H9 (cell line): ENCODE measurements at places on chromosomes 2 and 18.

DNA sequence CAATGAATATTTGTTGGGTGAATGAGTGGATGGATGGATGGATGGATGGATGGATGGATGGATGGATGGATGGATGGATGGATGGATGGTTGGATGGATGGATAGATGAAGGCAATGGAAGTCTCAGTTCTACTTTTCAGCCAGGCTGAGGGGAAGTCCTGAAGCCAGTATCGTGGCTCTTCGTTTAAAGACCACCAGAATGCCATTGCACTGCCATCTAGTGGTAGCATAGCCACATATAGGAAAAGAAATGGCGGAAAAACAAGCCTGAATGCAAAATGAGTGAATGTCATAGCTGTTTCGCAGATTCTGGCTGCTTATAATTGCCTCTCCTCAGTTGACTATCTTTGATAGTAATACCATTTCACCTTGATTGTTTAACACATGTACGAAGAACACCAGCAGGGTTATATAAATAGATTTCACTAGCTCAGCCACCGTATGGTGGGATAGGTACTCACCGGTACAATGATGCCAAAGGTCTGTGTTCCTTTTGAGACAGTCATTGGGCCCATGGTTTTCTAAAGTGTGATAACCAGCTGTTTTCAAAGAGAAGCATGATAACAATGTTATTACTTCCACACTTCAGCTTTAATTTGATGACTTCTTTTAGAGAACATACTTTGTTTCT, 62.3 kb upstream of the GREB1L start:
- H3K27ac ChIP-seq = no peak overlapping the region
- no peak overlapping the region for H3K4me3 ChIP-seq
- no peaks in the 10 kb centered on the region for H3K36me3 ChIP-seq
- DNase-seq = peak; percentile 57
- no peaks in the 10 kb centered on the region for H3K4me1 ChIP-seq

DNA sequence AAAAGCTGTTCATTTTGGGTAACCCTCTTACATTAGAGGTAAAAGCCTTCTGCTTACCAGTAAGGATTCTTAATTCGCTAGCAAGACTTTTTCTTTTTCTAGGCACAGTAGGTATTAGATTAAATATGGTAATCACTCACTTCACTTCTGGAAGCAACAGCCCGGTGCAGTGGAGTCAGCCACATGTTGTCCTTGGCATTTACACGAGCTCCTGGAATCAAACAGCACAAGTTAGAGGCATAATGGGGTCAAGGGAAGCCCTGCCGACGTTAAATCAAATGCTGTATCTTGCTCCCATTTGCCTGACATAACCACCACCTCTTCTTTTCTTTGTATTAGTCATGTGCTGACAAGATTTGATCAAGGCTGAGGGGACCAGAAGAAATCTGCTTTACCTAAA, 174.1 kb downstream of the ANKRD44 start:
- no peak overlapping the region for H3K27ac ChIP-seq
- H3K4me3 ChIP-seq = no peak overlapping the region
- H3K36me3 ChIP-seq = no peaks in the 10 kb centered on the region

DNA sequence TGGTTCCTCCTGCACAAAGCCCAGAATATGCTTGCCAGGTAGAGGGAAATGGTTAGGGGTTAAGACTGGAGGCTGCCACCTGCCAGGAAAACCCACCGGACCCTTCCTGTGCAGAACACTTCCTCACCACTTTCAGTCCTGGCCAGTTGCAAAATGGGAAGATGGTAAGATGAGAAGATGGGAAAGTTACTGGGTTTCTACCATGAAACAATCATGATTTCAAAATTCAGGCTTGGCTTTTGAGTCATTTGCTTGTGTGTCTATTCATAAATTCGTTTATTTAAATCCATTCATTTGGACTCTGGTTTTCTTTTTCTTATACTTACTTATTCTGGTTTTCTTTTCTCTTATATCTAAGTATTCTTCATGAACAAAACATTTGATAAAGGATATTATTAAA, 7.2 kb downstream of the BMP10 start:
- no peaks in the 10 kb centered on the region for H3K27me3 ChIP-seq
- H3K36me3 ChIP-seq = no peaks in the 10 kb centered on the region
- no peak overlapping the region for H3K27ac ChIP-seq
- H3K4me1 ChIP-seq = no peaks in the 10 kb centered on the region
- H3K4me3 ChIP-seq = no peak overlapping the region
- DNase-seq = no peak

GRCh38 chr2:182664212-182664611, 51.8 kb upstream of the DNAJC10 start:
- H3K27me3 ChIP-seq = no peaks in the 10 kb centered on the region
- H3K27ac ChIP-seq = no peak overlapping the region
- H3K4me3 ChIP-seq = no peak overlapping the region
- no peaks in the 10 kb centered on the region for H3K36me3 ChIP-seq
- H3K4me1 ChIP-seq = no peaks in the 10 kb centered on the region

DNA sequence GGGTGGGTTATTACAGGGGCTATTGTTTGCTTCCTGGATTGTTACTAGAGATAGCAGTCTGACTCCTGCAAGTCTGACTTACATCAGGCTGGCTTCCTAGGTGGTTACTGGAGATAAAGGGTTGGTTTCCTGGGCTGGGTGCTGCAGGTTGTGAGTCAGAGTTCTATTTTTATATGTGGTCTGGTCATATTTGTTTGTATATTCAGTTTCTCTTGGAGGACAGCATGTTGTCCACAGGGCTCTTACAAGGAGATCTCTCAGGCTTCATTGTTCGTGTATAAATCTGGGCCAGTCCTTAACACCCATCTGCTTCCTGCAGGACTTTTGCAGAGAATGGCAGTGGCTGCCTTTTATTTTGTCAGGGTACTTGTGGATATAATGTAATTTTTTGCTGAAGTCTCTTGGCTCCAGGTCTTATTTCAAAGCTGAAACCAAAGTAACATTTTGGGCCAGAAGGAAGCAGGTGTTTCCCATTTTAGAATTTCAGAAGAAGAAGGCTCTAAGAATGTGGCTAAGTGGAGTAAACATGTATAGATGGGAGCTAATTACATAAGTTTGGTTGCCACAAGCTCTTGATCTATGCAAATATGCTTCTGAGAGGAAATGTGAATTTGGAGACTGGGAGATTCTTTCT, 65.9 kb upstream of the SLC16A14 start:
- no peak overlapping the region for H3K27ac ChIP-seq
- H3K4me3 ChIP-seq = no peak overlapping the region
- no peaks in the 10 kb centered on the region for H3K4me1 ChIP-seq
- H3K27me3 ChIP-seq = no peaks in the 10 kb centered on the region
- peaks cover under 1% of the 10 kb centered on the region; the same call in 2 of the 3 replicates for H3K36me3 ChIP-seq

- H3K4me1 ChIP-seq = peaks cover 16% of the 10 kb centered on the region
- H3K36me3 ChIP-seq = peaks cover 42% of the 10 kb centered on the region
- H3K4me3 ChIP-seq = no peak overlapping the region
- H3K27ac ChIP-seq = no peak overlapping the region
- H3K27me3 ChIP-seq = no peaks in the 10 kb centered on the region
- DNase-seq = no peak
These were observed 17.3 kb downstream of the PHLPP1 start for GRCh38 chr18:62732617-62733016.

DNA sequence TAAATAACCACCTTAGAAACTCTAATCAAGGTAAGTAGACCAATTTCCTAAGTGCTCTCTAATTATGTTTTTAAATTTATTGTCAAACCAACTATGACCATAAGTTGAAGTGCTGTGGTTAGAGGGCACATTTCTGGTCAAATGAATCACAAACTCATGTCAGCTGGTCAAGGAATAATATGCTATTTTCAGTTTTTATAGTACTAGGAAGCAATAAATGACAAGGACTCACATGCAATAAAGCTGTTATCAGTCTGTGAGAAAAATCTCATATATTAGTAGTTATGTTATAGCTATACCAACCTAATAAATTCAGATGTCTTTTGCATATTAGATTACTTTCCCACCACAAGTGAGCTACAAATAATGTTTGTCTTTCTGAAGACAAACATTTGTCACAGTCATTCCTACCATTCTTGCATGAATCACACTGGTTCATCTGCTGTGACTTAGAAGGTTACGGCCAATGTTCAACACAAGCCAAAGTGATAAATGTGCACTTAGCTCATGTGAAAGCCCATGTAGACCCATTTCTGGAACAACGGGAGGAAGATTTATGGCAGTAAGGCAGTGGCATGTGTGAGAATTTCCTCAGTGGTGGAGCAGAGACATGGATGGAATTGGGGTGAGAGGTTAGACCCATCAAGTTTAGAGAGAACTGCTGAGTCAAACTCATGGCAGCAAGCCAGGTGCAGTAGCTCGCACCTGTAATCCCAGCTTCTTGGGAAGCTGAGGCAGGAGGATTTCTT, 27.4 kb upstream of the CCNYL1 start:
- H3K27ac ChIP-seq = no peak overlapping the region
- no peak for DNase-seq
- no peak overlapping the region for H3K4me3 ChIP-seq
- H3K36me3 ChIP-seq = no peaks in the 10 kb centered on the region
- H3K4me1 ChIP-seq = no peaks in the 10 kb centered on the region; the same call in 1 of the 2 replicates

- no peak overlapping the region for H3K27ac ChIP-seq
- H3K4me1 ChIP-seq = no peaks in the 10 kb centered on the region
- H3K27me3 ChIP-seq = no peaks in the 10 kb centered on the region
- no peaks in the 10 kb centered on the region for H3K36me3 ChIP-seq
These were observed 604.8 kb downstream of the CPS1 start for GRCh38 chr2:211161236-211161635.

DNA sequence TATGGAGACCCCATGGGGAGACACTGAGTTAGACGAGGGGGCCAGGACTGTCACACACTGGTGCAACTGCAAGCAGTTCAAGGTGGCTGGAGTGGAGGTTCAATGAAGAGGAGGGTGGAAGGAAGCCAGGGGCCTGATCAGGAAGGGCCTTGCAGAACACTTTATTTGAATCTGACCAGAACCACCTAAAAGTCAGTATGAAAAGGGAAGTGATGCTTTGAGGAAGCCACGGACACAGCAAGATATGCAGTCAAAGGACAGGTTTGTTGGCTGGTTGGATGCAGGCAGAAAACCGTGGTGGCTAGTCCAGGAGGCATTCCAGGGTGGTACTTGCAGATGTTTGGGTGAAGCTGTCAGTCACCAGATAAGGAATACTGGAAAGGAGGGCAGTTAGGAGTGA, 3.5 kb upstream of the FAM124B start:
- H3K4me3 ChIP-seq = no peak overlapping the region
- no peak overlapping the region for H3K27ac ChIP-seq

- no peak for DNase-seq
- H3K4me3 ChIP-seq = no peak overlapping the region
- no peak overlapping the region for H3K27ac ChIP-seq
These were observed 50.9 kb downstream of the ACTR2 start for GRCh38 chr2:65278531-65278981.

GRCh38 chr18:55152801-55153200, 193.5 kb upstream of the CCDC68 start:
- H3K4me3 ChIP-seq = no peak overlapping the region
- H3K4me1 ChIP-seq = peaks cover 3% of the 10 kb centered on the region; the same call in 1 of the 2 replicates
- H3K36me3 ChIP-seq = no peaks in the 10 kb centered on the region; the same call in 2 of the 3 replicates
- H3K27me3 ChIP-seq = no peaks in the 10 kb centered on the region; the same call in 1 of the 2 replicates

GRCh38 chr2:157438863-157439823, 4.7 kb downstream of the CYTIP start:
- no peaks in the 10 kb centered on the region for H3K4me1 ChIP-seq
- no peaks in the 10 kb centered on the region for H3K27me3 ChIP-seq
- no peaks in the 10 kb centered on the region for H3K36me3 ChIP-seq
- DNase-seq = no peak

DNA sequence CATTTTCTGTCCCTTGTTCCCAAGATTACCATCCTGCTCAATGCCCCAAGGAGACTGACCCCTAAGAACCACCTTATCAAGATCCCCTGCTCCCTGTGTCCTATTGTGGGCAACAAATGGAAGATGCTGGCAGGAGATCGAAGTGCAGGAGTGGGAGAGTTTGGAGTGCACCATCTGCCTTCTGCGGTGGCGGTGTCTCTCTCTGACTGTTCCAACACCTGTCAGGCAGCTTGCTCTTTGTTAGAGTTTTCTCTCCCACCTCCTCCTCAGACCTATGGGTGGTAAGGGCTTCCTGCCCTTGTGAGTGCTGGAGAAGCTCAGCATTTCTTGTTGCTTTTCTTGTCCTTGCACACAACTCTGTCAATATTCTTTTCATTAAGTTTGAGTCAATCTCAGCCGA, 64.1 kb upstream of the SPHKAP start:
- H3K27me3 ChIP-seq = no peaks in the 10 kb centered on the region
- H3K4me1 ChIP-seq = no peaks in the 10 kb centered on the region
- no peak overlapping the region for H3K27ac ChIP-seq
- no peak overlapping the region for H3K4me3 ChIP-seq
- no peak for DNase-seq

- DNase-seq = no peak
- peaks cover 12% of the 10 kb centered on the region; the same call in 2 of the 3 replicates for H3K36me3 ChIP-seq
- no peak overlapping the region for H3K4me3 ChIP-seq
- no peaks in the 10 kb centered on the region for H3K4me1 ChIP-seq
- H3K27ac ChIP-seq = no peak overlapping the region
These were observed 46.2 kb downstream of the COA5 start for GRCh38 chr2:98561902-98562695.

DNA sequence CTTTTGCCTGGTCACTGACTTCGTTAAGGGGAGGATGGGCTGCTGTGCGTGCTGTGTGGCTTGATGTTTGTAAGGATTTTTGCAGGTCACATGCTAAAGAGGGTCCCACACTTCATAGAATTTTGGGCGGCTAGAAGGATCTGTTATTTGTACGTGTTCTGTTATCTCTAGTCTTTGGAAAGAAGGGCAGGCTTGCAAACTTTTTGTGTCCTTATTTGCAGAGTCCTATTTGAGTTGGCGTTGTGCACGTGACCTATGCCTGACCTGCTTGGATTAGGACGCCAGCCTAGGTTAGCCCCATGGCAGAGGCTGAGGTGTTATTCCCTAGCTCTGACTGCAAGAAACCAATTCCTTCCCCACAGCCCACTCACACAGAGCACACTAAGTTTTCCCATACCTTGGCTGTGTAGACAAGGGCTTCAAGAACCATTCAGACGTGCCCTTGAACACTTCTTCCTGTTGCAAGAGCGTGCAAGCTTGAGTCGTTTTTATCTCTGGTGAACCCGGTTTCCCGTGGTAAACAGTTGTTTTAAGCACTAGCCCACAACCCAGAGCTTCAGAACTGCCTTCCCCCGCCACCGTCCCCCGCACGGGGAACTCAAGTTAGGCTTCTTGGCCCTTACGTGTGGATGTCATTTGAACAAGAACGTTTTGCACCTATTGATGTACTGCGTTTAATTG, 94.6 kb downstream of the LDLRAD4 start:
- no peak overlapping the region for H3K27ac ChIP-seq
- H3K4me1 ChIP-seq = no peaks in the 10 kb centered on the region
- H3K27me3 ChIP-seq = 0 out of 2 replicates have a peak, but pooled peaks cover 2% of the 10 kb centered on the region
- H3K4me3 ChIP-seq = no peak overlapping the region
- H3K36me3 ChIP-seq = peaks cover 10% of the 10 kb centered on the region; the same call in 2 of the 3 replicates
- no peak for DNase-seq
